ENCODE measurements at places on chromosomes 1 and 21.
A peak's percentile ranks its signal among the peaks of the same experiment; 100 is the strongest.

GRCh38 chr1:225631021-225631663 lies 21.8 kb downstream of the ENAH start:
- DNase-seq: peak; percentile 23

- DNase-seq: peak; percentile 55
Measured at GRCh38 chr1:183032122-183032921, 9.1 kb downstream of the LAMC1 start.

- DNase-seq: peak; percentile 42
Measured at GRCh38 chr1:165666152-165666825, 32.1 kb downstream of the ALDH9A1 start.

DNA sequence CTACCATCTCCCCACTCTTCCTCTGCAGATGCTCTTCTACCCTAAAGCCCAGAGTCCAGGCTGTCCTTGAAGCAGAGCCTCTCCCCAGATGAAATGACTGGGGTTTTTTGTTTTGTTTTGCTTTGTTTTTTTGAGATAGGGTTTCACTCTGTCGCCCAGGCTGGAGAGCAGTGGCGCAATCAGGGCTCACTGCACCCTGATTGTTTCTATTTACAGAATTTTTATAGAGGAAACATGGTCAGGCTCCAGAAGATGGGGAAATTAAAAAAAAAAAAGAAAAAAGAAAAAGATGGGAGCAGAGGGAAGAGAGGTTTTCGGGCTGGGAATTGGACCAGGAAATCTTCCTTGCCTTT lies 43.7 kb upstream of the ZNF281 start:
- no peak for DNase-seq

DNA sequence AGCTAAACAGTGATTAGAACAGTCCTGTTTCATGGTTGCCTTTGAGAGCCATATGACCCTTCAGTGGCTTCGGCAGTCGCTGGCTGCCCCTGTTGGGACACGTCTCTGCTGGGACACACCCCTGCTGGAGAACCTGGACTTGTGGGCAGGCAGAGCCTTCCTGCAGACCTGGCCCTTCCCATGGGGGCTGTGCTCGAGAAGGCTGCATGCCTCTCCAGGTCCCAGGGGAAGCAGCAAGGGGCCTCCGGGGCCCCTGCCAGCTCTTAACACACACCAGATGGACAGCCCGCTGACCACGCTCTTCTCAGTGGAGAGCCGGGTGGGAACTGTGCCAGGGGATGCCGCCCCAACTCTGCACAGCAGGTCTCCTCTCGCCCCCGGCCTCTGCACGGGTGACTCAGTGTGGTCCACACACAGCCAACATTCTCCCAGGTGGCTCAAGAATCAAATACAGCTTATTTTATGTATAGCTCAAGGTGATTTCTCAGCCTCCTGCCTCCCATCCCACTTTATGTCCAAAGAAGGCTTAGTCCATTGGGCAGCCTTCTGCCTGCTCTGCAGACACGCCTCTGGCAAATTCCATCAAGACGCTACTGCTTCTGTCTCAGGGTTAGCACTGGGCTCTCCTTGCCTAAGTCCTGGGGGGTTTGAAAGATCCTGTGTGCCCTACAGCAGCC lies 450.8 kb downstream of the KIF26B start:
- peak; percentile 89 for DNase-seq

DNA sequence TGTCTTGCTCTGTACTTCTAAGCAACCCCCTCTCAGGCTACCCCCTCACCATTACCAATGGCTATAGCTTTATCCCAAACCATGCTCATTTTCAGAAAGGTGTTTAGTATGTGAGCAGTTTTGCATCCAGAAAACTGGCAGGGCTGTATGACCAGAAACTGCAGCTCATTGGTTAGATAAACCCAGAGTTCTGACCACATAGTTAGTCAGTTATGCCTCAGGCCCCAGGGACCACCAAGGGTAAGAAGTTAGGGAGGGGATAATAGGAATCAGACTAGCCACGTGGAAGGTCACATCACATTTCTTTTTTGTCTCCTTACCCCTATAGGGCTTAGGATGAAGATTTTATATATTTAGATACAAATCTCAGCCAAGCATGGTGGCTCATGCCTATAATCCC lies 1.2 kb downstream of the ITGA10 start:
- peak; percentile 79 for DNase-seq

DNA sequence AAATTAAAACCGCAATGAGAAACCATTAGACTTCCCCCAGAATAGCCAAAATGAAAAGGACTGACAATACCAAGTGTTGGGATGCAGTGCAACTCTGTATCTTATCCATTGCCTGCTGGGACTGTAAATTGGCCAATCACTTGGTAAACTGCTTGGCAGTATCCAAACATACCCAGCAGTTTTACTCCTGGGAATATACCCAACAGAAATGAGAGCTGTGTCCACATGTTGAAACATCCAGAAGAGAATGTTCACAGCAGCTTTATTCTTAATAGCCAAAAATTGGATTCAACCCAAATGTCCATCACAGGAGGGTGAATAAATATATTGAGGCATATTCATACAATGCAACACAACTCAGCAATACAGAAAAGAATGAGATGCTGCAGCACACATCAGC lies 13.7 kb upstream of the FAM20B start:
- DNase-seq: no peak

DNA sequence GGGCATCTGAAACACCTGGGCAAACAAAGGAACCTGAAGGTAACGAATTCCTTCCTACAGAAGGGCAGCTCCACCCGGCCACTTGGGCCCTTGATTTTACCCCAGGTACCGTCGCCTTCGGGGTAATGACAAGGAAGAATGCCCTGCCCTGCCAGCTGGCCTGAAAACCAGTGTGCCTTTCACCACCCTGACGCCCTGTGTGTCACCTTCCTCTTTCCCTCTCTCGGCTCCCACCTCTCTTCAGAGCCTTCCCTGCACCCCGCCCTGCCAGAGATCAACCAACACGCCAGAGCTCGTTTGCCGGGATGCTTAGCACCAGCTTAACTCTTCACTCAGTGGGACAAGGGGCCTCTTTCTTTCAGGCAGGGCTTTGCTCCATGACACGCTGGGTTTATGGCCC lies 86.0 kb downstream of the SIM2 start:
- DNase-seq: no peak

DNA sequence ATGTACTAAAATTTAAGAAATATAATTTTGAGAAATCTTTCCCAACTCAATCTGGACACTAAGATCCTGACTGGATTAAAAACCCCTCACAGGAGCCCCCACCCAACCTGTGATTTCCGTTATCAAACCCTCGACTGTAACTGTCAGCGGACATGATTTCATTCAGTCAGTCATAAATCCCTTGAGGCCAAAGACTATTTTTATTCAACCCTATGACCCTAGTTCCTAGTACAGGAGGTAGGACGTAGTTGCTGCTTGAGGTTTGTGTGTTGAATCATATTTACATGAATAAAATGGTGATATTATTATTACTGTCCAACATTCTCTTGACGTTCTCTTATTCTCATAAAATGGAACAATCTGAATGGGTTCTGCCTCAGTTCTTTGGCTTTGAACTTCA lies 73.1 kb upstream of the DYNLT5 start:
- no peak for DNase-seq

DNA sequence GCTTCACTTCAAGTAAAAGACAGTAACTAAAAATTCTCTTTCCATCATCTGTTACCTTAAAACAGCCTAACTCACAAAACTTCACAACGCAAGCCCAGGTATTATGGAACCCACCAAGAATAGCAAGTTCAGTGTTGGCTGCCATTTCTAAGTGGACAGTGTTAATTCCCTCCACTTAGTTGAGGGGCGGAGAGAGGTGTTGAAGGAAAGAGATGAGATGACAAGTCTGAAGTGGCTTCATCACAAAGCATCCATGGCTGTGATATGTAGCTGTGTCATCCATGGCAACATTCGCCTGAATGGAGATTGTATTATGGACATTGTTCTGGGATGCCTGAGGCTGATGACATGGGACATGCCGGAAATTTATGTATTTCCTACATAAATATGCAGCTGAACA lies 101.8 kb downstream of the SIM2 start:
- DNase-seq: no peak

DNA sequence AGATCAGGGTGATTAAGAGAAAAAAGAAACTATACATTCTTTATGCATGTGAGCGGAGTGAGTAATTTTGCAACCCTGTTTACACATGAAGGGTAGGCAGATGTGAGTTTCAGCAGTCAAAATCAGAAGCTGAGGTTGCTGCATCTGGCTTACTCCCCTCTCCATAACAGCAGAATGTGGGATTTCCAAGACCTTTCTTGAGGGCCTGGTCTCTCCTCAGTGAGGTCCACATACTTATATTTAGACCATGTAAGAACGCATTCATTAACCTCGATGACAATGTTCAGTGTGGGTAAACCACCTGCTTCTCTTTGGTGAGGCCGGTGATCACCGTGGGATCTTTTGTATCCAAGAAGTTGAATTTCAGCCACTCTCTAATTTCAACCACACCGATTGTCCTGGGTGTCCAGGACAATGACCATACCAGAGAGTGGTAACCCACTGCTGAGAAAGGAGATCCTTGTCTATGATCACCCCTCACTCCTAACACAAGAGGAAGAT lies 18.7 kb upstream of the RAP1A start:
- DNase-seq: no peak

- DNase-seq: peak; percentile 44
Measured at GRCh38 chr1:116497656-116498055, 73.2 kb downstream of the CD58 start.

GRCh38 chr1:245003246-245003645 lies 138.9 kb upstream of the HNRNPU start:
- no peak for DNase-seq

- DNase-seq: no peak
Measured at GRCh38 chr1:10965546-10966226, 46.8 kb upstream of the TARDBP start.

GRCh38 chr21:37587203-37587602 lies 220.6 kb downstream of the DYRK1A start:
- DNase-seq: no peak

DNA sequence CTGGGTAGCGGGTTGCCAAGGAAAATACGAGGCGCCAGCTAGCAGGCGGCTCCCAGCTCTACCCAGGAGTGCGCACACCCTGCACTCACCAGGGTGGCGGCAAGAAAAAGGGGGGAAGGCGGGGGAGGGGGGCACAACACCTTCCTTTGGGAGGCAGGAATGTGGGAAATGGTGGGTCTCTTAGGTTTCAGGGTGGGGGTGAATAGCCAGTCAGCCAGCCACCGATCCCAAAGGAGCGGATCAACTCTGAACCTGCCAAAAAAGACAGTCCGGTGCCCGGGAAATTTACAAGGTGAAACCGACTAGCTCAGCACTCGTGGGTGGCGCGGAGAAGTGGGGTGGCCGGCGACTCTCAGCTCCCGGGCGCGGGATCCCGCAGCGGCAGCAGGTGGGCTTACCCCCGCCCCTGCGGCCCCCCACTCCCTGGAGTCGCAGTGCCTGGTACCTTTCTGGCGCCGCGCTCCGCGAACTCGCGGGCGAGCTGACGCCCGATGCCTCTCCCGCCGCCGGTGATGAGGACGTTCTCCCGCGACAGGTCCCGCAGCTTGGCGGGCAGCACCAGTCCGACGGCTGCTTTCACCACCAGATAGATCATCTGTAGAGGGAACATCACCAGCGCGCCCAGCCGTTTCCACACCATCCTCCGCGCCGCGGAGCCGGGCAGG lies 1.2 kb downstream of the DHRS3 start:
- DNase-seq: no peak

- peak; percentile 70 for DNase-seq
Measured at GRCh38 chr1:21491488-21492355, 17.5 kb upstream of the ALPL start.

GRCh38 chr21:14584357-14585095 lies 38.4 kb upstream of the SAMSN1 start:
- DNase-seq: no peak

DNA sequence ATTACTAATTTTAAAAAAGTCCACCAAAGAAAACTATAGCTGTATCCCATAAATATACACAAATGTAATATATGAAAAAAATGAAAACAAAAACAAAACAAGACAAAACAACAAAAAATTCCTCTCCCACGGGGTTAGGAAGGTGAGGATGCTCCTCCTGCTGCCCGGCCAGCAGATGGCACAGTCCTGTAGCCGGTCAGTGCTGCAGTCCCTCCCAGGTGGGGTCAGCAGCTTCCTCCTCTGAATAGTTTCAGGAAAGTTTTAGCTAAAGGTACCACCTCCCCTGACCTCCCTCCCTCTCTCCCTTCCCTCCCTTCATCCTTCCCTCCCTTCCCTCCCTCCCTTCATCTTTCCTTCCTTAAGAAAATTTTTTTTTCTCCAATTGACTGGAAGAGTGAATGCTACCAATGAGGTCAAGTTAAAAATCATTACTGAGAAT lies 67.8 kb upstream of the BCL10 start:
- DNase-seq: peak; percentile 62

- DNase-seq: peak; percentile 86
Measured at GRCh38 chr1:111571987-111572386, 47.6 kb upstream of the RAP1A start.

- DNase-seq: peak; percentile 42
Measured at GRCh38 chr1:39977202-39977601, 22.3 kb downstream of the MFSD2A start.

DNA sequence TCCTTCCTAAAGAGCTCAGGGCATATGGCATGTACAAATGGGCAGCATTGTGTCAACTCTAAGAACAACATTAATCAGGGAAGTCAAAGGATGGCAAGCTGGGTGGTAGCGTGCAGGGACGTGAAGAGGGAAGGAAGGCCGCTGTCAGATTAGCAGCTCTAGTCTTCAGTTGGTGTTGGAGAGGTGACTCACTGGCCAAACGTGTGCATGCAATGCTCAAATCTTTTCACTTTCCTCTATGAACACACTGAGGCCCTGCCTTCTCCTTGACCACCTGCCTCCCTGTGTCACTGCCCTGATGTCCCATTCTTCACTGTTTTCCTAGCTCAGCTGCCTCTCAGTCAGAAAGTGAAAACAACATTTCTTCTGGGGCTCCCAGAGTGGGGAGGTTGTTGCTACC lies 5.9 kb upstream of the PIGR start:
- no peak for DNase-seq

GRCh38 chr1:8497210-8497819 lies 179.4 kb downstream of the SLC45A1 start:
- DNase-seq: no peak

DNA sequence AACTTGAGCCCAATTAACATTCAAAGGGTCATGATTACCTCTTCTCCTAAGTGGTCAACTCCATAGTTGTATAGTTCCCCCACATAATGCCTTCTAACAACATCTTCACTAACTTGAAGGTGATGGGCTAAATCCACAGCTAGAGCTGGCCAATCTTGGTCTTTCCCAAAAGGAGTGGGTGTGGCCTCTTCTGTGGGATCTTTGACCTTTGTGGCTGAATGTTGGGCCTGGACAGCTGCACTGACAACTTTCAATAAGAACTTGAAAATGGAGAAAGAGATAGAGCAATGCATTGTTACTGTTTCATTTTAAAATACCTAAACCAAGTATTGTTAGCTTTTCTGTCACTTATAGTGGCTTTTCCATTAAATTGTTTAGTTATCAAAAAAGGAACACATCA lies 59.2 kb downstream of the IARS2 start:
- DNase-seq: no peak

All from fibroblast of skin of right biceps (primary cell).